Cardiac septum (tissue), 1 donor: ENCODE measurements at places on chromosomes 2 and 18. TPM values are rescaled to one million over a fixed set of nuclear protein-coding genes. Genes with fewer than 3 reads are reported as not detected.

DNA sequence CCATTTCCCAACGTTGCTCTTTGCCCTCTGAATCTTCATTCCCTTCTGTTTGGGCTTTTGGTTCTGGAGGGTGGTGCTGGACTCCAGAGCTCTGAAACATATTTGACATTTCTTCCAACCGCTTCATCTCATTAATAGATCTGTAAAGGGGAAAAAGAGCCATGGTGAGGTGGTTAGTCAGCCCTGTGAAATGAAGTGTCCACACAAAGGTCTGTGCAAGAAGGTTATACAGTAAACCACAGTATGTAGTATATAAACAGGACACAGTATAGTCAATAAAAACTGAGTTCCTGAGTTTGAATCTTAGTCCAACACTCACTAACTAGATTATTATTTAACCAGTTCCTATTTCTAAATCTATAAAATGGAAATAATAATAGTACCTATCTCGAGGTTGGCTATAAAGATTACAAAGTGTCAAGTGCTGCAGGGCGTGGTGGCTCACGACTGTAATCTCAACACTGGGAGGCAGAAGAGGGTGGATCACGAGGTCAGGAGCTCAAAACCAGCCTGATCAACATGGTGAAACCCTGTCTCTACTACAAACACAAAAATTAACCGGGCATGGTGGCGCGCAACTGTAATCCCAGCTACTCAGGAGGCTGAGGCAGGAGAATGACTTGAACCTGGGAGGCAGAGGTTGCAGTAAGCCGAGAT lies 13.1 kb downstream of the STARD7 start:
- no peak for DNase-seq

- no peak for DNase-seq
These were observed 46.3 kb upstream of the CREB1 start for GRCh38 chr2:207483477-207483876.

- DNase-seq = no peak
These were observed 62.8 kb downstream of the AGFG1 start for GRCh38 chr2:227534714-227535113.

GRCh38 chr2:8481463-8482009 lies 200.3 kb upstream of the ID2 start:
- DNase-seq = no peak

- DNase-seq = no peak
These were observed 578.7 kb downstream of the ADCYAP1 start for GRCh38 chr18:1483385-1483784.

DNA sequence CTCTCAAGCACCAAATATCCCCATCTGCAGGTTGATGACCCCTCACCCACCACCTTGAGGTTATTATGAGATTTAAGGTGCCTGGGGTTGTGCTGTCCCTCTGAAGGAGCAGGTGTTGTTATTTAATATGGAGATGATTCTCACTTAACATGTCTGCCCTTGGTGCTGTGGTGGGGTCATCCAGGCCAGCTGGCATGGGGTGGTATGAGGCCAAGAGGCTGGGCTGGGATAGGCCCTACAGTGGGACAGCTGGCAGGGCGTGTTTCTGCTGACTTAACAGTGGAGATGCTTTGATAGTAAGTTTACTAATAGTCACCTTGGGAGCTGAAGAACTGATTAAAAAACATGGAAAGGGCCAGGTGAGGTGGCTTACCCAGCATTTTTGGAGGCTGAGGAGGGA lies 22.4 kb downstream of the SERPINB12 start:
- no peak for DNase-seq

GRCh38 chr2:160266037-160266551 lies 66.0 kb upstream of the ITGB6 start:
- DNase-seq = no peak

DNA sequence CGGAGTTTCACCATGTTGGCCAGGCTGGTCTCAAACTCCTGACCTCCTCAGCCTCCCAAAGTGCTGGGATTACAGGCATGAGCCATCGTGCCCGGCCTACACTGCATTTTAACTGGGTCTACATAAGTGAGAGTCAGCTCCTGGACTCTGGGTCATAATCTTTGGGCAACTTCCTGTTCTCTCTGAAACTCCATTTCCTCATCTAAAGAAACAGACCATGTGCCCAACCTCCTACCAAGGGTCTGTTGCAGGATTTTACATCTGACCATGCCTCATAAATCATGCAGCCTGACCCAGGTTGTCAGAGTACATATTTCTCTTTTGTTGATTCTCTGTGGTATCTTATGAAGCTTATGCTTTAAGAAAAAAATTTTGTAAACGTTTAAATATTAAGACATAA lies 280.4 kb downstream of the ALPK2 start:
- no peak for DNase-seq

DNA sequence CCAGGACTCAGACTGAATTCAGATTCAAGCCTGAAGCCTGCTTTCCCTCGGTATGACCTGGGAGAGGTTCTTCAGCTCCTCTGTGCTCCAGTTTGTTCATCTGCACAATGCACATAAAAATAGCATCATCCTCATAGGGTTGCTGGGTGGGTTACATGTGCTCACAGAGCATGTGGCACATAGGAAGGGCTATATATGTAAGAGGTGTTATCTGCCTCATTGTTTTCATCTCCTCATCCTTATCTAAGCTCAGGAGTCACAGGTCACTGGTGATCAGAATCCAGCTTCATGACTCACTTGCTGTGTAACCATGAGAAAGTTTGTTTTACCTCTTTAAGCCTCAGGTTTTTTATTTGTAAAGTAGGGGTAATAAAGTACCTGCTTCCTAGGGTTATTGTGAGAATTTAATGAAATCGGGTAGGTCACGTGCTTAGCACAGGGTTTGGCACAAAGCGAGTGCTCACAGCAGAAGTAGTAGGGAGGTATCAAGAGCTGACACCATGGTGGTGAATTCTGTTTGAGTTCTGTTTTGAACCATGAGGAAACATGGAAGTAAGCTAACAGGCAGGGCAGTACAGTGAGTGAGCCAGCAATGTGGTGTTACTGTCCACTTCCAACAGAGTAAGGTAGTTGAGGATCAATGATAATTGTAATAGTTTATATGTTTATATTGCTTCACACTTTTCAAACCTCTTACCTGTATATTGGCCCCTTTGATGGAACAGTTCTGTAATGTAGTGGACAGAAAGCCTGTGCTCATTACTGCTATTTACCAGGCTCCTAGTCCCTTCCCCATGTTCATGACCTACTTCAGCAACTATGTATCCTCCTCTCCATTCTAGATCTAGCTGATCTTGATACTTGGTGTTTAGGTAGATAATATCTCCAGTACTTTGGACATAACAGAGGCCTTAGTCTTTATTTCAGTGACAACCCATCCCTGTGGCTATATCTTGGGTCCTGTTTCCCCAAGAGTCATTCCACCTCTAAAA lies 141.4 kb upstream of the LTBP1 start:
- no peak for DNase-seq

DNA sequence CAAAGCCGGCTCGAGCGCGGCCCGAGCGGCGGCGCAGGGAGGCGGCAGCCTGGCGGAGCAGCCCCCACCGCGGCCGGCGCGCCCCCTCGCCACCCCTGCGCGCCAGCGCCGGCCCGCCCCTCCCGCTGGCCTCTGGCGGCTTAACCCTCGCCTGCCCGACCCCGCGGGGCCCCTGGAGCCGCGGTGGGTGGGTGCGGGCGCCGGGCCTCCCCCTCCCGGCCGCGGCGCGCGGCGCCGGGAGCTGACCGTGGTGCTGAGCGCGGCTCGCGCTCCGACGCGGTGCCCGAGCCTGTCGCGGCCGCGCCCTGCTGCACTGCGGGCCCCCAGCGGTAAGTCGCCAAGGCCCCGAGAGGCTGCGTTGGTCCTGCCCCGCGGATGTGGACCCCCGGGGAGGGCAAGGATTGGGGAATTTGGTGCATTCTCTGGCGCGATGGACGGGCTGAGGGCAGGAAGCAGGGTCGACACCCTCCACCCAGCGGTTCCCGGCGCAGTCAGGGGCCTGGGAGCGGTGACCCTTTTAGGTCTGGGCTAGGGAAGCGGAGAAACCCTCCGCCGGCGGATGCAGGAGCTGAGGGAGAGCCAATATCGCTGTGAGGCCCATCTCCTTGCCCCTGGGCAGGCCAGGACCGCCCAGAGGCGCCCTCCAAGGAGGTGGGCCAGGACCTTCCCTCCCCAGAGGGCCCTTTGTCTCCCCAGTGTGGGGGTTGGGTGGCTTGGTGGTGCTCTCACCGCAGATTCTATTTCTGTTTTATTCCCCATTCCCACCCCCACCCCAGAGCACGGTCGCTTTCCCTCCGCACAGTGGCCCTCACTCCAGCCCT lies 923 bp downstream of the AMER3 start:
- peak; percentile 43 for DNase-seq

GRCh38 chr2:100412881-100413321 lies 4.6 kb downstream of the CHST10 start:
- no peak for DNase-seq

- DNase-seq = no peak
These were observed 193.2 kb upstream of the MEX3C start for GRCh38 chr18:51390702-51391101.

- DNase-seq = no peak
These were observed 40.8 kb downstream of the BUB1 start for GRCh38 chr2:110637093-110637492.

GRCh38 chr2:100390001-100390940 lies 27.2 kb downstream of the CHST10 start:
- DNase-seq = no peak

GRCh38 chr2:20137131-20137571 lies 85.7 kb upstream of the LAPTM4A start:
- DNase-seq = no peak

DNA sequence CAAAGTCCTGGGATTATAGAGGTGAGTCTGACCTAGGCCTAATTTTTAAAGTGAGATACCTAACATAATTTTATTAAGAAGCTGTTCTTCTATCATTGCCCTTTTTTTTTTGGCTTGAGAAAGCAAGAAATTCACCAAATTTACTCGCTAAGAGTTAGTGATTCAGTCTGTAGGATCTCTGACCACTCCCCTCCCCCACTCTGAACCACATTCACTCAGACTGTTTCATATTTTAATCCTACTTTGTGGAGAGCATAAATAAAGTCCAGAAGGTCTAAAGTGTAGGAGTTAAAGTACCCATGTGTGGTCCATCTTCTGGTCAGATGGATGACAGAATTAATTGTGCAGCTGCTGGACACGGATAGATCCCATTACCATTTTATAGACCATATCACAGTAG lies 115.8 kb upstream of the MGAT5 start:
- DNase-seq = no peak

DNA sequence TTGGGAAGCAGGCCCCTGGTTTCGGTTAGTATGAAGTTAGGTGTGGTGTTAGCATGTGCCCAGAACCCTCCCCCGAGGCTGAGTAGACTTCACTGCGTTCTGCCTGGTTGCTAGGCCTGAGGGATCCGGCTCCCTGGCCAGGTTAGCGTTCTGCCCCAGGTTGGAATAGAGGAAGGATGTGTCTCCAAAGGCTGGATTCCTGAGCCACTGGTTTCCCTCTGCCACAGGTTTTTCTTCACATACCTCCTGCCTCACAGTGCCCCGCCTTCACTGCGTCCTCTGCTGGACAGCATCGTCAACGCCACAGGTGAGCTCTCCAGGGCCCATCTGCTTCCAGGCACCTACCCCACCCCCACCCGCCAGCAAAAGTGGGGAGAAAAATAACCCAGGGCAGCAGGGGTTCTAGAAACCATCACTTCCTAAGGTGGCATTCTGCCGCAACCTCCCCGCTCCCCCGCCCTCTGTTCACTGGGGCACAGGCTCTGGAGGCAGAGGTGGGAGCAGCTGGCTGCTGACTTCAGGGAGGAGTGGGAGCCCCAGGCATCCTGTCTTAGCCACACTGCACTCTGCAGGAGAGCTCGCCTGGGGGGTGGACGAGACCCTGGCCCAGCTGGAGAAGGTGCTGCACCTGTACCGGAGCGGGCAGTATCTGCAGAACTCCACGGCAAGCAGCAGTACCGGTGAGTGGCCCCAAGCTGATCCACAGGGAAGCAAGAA lies 7.1 kb downstream of the PKDCC start:
- no peak for DNase-seq

DNA sequence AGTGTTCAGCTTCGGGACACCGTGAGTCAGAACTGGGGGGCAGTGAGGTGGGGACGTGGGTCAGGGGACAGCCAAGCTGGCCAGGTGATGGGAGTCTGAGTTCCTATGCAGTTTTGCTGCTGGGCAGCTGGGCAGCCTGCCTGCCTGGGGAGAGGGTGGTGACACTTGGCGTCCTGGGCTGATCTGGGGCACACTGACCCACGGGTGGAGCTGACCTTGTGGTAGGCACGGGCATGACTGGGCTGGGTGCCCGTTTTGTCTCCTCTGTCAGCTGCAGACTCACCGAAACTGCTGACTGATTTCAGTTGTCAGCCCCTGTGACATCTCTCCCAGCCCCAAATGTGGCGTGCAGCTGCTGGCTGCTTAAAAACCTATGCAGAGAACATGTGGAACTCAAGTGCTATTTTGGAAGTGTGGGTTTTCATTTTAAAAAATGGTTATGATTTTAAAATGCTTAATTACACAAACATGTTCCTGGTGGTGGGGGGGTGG lies 32.6 kb upstream of the E2F6 start:
- peak; percentile 94 for DNase-seq

DNA sequence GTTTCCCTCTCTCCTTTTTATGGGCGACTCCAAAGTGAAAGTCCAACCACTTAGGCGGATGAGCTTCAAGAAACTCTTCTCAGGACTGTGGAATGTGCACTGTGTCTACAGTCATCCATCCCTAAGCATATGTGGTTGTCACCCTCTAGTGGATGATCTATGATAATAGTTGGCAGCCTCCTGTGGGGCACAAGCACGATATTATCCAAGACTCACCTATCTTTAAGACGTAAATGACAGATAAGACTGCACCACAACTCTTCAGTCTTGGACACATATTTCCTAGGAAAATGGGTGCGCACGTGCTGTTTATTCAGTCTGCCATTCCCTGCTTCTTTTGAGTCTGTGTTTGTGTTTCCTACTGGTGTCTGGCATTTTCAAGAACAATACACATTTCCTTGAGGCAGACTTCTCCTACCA lies 145.5 kb upstream of the CTAGE1 start:
- DNase-seq = no peak

DNA sequence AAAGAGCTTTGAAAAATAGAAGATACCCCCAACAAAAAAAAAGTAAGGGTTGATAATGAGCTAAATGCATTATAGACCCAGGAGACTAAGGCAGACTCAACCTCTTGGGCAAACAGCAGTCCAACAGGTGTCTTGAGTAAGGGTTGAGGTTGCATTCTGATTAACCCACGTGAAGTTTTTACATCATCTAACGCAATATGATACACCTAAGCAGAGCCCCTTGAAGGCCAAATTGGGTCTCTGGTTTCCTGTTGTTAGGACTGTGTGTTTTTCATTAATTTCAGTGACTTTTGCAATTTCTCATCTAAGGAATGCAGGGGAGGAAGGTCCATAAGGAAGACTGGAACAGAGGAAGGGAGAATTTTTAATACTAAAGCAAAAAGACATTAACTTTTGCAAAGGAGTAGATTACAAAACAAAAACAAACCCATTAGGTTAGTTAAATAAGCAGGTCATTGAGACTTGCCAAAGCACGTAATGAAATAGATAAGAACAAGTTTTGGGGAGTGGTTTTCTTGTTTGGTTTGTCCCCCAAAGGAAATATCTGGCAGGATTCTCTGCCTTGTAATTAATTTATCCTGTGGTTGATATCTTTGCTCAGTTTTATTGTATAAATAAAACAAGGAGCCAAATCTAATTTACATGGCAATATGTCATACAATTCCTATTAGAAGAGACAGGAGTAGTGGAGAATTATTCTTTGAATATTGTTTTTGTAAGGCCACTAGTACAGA lies 244.3 kb downstream of the ETAA1 start:
- DNase-seq = no peak

GRCh38 chr2:37982147-37982582 lies 57.1 kb downstream of the RMDN2 start:
- DNase-seq = no peak

UGT1A3 gene
- total RNA-seq = not detected

ECEL1 gene
- 0.27 TPM for total RNA-seq

HNRNPA3 gene
- 95.7 TPM for total RNA-seq

COLEC12 gene
- 5.5 TPM for total RNA-seq

CYP1B1 gene
- 92.7 TPM for total RNA-seq

C2orf15 gene
- not detected for total RNA-seq

FBXO36 gene
- 1.2 TPM for total RNA-seq
